ENCODE measurements at places on chromosomes 11 and 22.
A peak's percentile ranks its signal among the peaks of the same experiment; 100 is the strongest.

- no peak for DNase-seq
These were observed 19.7 kb downstream of the SLC37A2 start for GRCh38 chr11:125082611-125083311.

DNA sequence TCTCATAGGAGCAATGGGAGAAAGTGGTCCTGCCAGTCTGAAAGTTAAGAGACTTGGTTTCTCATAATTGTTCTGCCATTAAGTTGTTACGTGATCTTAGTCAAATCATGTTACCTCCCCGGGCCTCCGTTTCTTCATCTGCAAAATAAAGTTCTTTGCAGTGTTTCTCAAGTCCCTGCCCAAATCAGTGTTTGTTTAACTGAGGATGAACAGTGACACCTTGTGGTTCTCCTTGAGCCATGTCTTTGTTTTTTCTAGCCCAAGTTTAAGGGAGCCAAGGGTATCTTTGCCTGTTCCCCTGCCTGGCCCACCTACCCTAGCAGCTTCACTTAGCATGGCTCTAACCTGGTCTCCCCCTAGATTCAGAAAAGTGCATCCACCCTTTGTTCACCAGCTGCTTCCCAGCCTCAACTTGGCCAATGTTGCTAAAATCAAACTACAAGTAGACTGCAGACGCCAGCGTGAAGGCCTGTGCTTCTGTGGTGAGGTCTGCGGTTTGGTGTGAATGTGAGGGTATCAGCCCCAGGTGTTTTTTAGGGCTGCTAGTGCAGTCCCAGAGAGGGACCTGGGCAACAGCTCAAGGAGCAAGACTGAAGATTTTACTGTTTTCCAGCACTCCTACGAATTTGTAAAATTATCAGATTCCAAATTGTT lies 35.5 kb downstream of the FZD4 start:
- no peak for DNase-seq

- DNase-seq, result no peak
These were observed 11.7 kb downstream of the SLC35C1 start for GRCh38 chr11:45816614-45817013.

DNA sequence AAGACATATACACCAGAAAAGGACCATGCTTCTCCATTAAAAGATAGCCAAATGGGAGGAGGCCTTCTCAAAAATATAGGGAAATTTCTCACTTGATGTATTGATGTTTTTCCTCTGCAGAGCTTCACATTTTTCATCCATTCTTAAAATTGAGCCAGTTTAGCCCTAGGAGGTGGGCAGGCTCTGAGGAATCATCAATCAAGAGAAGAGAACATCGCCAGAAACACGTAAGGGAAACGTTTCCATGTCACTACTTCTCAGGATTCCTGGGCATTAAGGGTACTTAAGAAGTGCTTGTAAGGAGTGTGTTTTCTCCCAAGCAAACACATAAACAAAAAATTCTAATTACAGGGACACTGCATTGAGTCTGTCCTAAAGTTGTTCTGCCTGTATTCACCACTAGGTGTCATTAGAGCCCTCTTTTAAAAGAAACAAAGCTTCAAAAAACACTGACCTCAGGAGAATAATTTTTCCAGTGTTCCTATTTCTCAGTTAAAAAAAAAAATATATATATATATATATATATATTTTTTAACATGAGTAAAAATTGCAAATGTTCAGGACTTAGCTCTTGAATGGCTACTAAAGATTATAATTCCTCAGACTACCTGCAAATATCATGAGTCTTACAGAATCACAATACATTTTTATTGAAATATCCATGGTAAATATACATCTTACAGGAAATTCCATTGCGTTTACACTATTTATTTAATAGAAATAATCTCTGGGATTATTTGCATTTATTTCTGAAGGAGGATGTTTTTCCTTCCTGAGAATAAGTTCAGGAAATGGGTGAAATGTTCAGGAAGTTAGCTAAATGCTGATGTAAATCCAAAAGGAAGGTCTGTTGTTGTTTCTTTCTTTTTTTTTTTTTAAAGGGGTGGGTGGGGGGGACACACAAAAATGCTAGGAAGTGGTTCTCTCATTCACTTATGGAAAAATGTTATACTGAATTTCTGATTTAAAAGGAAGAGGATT lies 16.0 kb downstream of the FZD4 start:
- no peak for DNase-seq

DNA sequence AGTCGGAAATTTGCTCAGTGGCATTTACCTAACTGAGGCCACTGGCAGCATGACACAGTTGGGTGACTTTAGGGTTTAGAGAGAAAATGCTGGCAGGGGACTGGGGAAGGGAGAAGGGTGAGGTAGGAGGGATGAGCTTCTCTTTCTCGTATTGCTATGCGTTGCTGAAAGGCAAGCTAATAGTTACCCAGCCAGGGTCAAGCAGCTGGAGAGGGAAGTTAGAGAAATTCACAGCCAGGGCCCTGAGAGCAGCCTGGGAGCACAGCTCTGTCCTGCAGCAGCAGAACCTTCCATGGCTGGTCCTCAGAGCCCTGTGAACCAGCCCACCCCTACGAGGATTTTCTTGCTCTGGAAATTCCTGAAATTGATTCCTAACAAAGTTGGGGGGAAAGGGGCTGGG lies 679.6 kb downstream of the NTM start:
- no peak for DNase-seq

DNA sequence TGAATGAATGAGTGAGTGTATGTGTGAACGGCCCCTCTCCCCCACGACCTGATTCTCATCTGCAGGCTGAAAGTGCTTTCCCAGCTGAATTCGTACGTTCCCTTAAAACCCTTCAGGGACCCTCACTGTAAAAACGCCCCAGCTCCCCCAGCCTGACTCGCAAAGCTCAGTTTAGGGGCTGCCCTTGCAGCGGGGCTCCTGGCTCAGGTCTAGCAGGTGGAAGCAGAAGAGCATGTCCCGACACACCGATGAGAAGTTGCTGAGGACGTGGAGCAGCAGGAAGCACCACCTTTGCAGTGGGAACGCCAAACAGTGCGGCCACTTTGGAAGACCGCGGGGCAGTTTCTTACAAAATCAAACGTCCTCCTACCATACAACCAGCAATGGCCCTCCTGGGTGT lies 3.6 kb upstream of the MRPL23 start:
- no peak for DNase-seq

GRCh38 chr11:117597071-117597470 lies 199.9 kb downstream of the DSCAML1 start:
- peak; percentile 55 for DNase-seq

- DNase-seq, result no peak
These were observed 20.7 kb upstream of the HTR3A start for GRCh38 chr11:113954235-113954634.

DNA sequence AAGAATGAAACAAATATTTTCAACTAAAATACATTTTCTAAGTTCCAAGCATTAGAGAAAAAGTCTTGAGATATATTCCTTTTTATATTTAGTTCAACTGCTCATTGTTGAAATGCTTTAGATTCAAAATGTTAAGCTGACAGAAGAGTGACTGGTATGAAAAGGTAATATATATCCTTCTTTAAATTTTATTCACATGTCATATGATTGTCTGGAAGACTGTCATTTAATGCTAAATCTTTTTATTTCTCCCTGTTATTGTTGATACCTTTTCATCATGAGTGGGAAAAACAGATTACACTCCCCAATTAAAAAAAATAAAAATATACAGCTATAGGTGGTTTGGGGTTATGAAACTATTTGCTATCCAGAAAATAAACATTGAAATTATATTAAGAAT lies 965.4 kb downstream of the JRKL start:
- no peak for DNase-seq

- no peak for DNase-seq
These were observed 1.2 kb downstream of the MICALL1 start for GRCh38 chr22:37907036-37907954.

DNA sequence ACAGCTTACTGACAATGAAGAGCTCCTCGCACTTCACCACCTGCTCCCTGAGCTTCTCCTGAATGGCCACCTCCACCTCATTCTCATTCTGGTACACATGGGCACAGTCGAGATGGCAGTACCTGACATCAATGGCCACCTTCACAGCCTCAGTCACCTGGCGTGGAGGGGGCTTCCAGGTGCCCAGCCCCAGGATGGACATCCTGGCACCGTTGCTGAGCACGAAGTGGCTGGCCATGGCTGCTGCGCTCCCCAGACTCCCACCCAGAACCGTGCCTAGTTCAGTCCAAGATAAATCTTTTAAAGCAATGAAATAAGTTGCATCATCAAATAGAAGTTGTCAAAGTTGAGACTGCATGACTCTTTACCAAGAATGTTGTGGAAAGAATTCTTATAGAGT lies 128.1 kb upstream of the SOX6 start:
- DNase-seq, result no peak

GRCh38 chr11:36450110-36450572 lies 59.9 kb downstream of the TRAF6 start:
- no peak for DNase-seq

DNA sequence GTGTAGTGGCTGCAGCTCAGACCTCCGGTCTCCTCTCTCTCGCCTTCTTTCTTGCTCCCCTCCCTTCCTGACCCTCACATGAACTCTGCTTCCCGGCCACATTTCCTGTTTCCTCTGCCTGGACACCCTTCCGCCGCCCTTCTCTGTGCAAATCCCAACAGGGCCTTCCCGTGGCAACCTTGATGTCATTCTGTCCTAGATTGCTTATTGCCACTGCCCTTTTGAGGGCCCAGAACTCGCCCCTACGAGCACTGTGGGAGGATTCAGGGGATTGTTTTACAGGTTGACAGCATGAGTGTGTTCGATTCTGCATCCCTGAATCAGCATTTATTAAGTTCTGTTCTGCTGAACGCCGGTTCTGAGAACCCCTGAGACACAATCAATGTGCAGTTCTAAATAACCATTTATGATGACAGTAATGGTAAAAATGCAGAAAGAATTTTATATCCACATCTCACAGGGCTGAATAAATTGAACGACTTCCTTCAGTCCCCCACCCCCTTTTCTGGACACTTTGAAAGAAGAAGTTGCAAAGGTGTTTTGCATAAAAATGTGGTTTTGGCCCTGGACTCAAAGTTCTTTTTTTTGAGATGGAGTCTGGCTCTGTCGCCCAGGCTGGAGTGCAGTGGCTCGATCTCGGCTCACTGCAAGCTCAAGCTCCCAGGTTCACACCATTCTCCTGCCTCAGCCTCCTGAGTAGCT lies 6.4 kb downstream of the BATF2 start:
- no peak for DNase-seq

- no peak for DNase-seq
These were observed 489.4 kb downstream of the KCNA4 start for GRCh38 chr11:29527391-29527936.

- no peak for DNase-seq
These were observed 1286.5 kb upstream of the TENM4 start for GRCh38 chr11:80727315-80727714.

GRCh38 chr11:58513747-58514367 lies 6.0 kb upstream of the OR5B21 start:
- no peak for DNase-seq

- no peak for DNase-seq
These were observed 34.8 kb downstream of the TSPAN18 start for GRCh38 chr11:44761551-44761961.

- no peak for DNase-seq
These were observed 55.4 kb downstream of the ELFN2 start for GRCh38 chr22:37371911-37372310.

DNA sequence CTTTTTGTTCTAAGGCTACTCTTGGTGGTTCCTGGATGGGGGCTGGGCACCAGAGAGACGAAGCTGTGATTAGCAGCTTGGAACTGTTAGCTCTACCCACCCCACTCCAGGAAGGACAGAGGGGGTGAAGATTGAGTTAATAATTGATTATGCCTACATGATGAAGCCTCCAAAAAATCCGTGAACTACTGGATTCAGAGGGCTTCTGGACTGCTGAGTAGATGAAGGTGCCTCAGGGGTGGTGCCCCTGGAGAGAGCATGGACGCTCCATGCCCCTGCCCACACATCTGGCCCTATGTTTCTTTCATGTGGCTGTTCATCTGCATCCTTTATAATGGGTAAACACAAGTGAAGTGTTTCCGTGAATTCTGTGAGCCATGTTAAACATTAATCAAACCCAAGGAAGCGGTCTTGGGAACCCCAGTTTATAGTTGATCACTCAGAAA lies 47.3 kb upstream of the CYP2D6 start:
- DNase-seq, result no peak

DNA sequence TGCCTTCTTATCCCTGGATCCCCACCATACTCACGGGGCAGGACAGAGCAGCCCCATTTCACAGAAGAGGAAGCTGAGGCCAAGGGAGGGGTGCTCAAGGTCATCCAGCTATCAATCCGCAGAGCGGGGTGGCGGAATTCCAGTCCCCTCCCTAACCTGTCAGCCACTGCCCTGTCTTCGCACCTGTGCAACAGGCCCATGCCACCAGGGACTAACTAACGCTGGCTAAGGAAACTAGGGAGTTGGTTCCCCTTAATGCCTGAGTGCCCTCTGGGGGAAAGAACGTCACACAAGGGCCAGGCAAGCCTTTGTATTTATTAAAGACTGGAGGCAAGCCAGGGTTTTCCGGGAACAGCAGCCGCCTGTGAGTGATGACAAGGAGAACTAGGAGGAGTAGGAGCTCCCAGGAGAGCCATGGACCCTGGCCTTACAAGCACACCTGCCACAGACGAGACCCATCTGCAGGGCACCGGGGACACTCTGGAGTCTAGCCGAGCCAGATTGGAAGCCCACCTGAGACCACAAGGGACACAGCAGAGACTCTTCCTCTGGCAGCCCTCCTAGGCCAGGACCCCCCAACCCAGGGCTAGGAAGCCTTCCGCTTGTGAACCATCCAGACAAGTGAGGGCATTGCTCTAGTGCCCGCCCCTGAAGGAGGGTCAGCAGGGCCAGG lies 64.4 kb downstream of the MYH9 start:
- DNase-seq, result no peak

GRCh38 chr22:19873960-19874306 lies 19.3 kb upstream of the GNB1L start:
- DNase-seq, result no peak

DNA sequence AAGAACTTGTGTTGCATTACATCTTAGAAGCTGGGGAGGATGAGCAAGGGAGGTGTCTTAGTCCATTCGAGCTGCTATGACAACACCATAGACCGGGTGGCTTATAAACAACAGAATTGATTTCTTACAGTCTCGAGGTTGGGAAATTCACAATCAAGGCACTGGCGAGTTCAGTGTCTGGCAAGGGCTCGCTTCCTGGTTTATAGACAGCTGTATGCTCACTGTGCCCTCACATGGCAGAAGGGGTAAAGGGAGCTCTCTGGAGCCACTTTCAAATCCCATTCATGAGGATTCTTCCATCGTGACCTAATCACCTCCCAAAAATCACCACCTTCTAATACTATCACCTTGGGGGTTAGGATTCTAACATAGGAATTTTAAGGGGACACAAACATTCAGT lies 150.0 kb upstream of the NECTIN1 start:
- DNase-seq, result no peak

GRCh38 chr22:37940698-37941376 lies 12.6 kb downstream of the C22orf23 start:
- DNase-seq, result no peak

- no peak for DNase-seq
These were observed 7.3 kb downstream of the GRAMD1B start for GRCh38 chr11:123437236-123437979.

Measured in activated CD4-positive, alpha-beta T cell treated with anti-CD3 and anti-CD28 coated beads, Interleukin-2, amount 50 U/mL, for 48 hours (primary cell).